ENCODE measurements at places on chromosomes 6 and 20. TPM values are rescaled to one million over a fixed set of nuclear protein-coding genes. Genes with fewer than 3 reads are reported as not detected.

The SEL1L2 gene
- total RNA-seq: not detected

The KCNK16 gene
- not detected for total RNA-seq

The ANGPT4 gene
- not detected for total RNA-seq

The ECT2L gene
- under 0.01 TPM for total RNA-seq

The EYA2 gene
- total RNA-seq: 0.50 TPM

The SAMD5 gene
- total RNA-seq: 0.26 TPM

The FERMT1 gene
- total RNA-seq: 0.53 TPM

The CYP39A1 gene
- total RNA-seq: 0.44 TPM

The FOXQ1 gene
- 0.06 TPM for total RNA-seq

The GGTLC1 gene
- not detected for total RNA-seq

The TFAP2D gene
- total RNA-seq: 0.26 TPM

The FAM209B gene
- total RNA-seq: not detected

The MCCD1 gene
- total RNA-seq: not detected

The RIPOR2 gene
- total RNA-seq: 5.4 TPM

The CDKN1A gene
- total RNA-seq: 162 TPM

The EPHA7 gene
- total RNA-seq: under 0.01 TPM

The EDN1 gene
- total RNA-seq: 5.2 TPM

The PPIL6 gene
- total RNA-seq: 3.2 TPM

The SNAP91 gene
- total RNA-seq: not detected

The GRM1 gene
- 0.13 TPM for total RNA-seq

The HTR1B gene
- total RNA-seq: 0.06 TPM

Data from aortic smooth muscle cell (primary cell).